ENCODE measurements at places on chromosomes 6 and 20.

DNA sequence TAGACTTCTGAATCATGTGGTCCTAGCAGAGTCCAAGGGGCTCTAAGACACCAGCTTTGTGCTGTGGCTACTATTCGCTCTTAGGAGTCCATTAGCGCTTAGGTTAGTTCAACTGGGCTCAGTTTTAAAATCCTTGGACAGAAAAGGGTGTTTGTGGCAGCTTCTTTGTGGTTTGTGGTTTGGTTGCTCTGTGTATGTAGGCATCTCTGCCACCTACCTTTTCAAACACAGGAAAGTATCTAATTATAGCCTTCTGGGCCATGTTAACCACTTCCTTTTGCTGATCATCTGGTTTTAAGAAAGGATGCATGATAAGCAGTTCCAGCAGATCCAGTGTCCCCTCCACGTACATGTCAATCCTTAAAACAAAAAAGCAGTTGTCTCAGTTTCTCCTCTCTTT is 10.8 kb downstream of the GSTA4 start:
- DNase-seq = no peak

GRCh38 chr6:138004430-138005287 is 102.6 kb downstream of the PERP start:
- DNase-seq = no peak

- DNase-seq = no peak
Measured at GRCh38 chr6:18076231-18076630, 46.2 kb downstream of the NHLRC1 start.

GRCh38 chr6:161342039-161342438 is 68.2 kb upstream of the AGPAT4 start:
- DNase-seq = no peak

GRCh38 chr6:79719248-79719960 is 88.3 kb downstream of the SH3BGRL2 start:
- no peak for DNase-seq

DNA sequence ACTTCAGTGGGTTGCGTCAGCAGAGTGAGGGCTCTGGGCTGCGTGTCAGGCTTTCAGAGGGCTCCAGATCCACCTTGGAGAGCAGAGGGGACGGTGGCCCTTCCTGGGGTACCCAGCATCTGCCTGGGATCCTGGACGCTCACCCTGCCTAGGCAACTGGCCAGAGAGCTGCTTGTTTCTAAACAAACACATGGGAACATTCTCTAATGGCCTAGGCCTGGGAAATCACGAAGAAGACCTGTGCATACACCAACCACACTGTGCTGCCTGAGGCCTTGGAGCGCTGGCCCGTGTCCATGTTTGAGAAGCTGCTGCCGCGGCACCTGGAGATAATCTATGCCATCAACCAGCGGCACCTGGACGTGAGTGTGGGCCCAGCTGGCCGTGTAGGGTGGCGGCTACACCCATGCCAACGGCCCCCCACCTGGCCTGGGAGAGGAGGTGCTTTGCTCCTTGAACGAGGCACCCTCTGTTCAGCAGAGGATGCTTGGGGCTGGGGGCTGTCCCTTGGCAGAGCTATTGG is 32.2 kb downstream of the PYGB start:
- no peak for DNase-seq

DNA sequence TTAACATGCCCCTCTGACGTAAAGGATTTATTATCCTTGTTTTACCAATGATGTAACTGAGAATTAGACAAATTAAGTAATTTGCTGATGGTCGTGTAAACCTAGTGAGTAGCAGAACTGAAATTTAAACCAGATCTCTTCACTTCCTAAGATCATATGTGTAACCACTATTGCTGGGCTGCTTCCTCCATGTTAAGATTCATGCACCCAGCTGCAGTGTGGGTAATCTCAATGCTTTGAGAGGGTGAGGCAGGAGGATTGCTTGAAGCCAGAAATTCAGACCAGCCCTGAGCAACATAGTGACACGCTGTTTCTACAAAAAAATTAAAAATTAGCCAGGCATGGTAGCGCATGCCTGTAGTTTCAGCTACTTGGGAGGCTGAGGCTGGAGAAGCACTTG is 97.9 kb downstream of the L3MBTL3 start:
- no peak for DNase-seq

- DNase-seq = no peak
Measured at GRCh38 chr20:19815553-19815991, 57.5 kb downstream of the RIN2 start.

GRCh38 chr6:16148498-16148897 is 19.6 kb downstream of the MYLIP start:
- no peak for DNase-seq

DNA sequence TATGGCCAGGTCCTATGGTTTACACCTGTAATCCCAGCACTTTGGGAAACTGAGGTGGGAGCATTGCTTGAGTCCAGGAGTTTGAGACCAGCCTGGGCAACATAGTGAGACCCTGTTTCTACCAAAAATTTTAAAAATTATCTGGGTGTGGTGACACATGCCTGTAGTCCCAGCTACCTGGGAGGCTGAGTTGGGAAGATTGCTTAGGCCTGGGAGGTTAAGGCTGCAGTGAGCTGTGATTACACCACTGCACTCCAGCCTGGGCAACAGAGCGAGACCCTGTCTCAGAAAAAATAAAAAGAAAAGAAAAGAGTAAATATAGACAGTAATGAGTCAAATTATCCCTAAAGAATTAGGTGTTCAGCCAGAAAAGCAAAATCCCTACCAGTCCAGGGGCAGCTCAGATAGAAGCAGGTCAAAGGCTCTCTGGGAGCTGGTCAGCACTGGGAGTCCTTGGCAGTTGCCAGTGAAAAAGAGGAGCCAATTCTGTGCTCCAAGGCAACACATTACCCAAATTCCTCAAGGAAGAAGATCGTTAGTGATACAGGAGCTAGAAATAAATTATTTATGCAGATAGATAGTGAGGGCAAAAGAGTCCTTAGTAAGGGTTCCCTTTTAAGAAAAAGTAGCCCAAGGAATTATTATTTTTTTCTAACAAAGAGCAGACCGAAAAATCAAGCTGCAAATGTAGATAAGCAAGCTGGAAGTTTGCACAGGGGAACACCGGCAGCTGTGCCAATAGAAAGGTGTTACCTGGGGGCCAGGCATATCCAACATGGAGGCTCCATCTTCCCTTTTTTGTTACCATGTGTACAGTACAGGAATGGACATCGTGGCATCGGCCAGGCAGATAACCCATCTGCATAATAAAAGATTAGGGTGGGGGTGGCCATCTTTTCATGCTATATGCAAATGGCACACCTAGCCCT is 31.4 kb upstream of the SEC63 start:
- no peak for DNase-seq

DNA sequence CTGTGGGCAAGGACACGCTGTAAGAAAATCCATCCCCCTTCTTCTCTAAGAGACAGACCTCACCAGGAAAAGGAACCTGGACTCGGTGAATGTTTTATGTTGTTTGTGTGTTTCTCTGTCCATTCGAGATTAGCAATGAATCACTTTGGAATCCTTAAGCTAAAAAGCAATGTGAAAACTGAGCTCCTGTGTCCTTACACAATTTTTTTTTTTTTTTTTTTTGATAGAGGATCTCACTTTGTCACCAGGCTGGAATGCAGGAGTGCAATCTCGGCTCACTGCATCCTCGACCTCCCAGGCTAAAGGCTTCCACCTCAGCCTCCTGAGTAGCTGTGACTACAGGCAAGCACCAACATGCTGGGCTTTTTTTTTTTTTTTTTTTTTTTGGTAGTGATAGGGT is 32.1 kb downstream of the BFSP1 start:
- DNase-seq = no peak

DNA sequence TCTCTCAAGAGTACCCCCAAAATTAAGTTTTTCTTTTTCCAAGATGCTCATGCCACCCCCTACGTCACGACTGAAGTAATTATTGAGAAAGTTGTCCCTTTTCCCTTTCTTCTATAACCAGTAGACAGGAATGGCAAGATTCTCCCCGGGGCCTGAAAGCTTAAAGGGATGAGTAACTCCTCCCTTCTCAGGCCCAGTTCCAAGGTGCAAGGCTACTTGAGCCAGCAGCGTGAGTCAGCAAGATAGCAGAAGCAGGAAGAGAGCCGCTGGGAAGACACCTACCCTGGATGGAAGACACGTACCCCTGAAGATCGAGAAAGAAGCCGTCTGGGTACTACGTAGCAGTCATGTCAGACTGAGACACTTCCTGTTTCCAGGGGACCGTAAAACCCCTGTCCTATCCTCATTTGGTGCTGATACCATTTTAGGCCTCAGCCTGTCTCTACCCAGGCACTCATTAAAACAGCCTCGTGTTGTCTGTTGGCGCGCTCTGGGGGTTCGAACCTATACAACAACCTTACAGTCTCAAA is 241.0 kb downstream of the ADGRG6 start:
- DNase-seq = no peak

DNA sequence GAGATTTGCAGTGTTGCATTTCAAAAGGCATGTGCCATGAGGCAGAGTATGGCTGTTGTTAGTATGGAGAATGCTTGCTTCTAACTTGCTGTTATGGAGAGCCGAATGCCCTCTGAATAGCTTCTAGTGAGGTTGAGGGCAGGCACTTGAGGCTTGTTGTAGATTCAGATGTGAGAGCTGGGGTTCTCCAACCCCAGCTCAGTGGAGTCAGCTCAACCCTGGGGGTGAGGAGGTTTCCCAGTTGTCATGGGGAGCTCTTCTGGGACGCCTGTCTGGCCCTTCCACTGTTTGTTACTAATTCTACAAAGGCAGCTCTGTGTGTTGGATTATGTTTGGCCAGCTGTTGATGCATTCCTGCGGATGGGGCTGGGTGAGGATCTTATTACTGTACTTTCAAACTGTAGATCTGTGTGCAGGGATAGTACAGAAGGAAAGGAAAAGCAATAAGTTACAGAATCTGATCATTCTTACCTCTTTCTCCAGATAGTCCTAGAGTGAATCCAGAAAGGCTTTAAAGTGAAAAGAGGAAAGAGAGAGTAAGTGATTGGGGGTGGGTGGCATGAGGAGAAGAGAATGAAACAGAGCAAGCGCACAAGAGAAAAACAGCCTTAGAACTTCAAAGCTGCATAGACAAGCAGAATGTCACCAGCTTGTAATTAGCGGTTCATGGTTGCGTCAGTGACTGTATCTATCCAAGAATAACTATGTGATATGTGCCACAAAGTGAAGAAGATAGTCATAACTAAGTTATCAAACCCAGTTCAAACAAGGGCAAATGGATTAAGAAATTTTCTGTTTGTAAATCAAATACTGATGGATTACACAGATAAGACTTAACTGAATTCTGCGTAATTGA is 148.7 kb downstream of the PRL start:
- no peak for DNase-seq

GRCh38 chr20:15475483-15475882 is 1097.8 kb downstream of the KIF16B start:
- DNase-seq = no peak

DNA sequence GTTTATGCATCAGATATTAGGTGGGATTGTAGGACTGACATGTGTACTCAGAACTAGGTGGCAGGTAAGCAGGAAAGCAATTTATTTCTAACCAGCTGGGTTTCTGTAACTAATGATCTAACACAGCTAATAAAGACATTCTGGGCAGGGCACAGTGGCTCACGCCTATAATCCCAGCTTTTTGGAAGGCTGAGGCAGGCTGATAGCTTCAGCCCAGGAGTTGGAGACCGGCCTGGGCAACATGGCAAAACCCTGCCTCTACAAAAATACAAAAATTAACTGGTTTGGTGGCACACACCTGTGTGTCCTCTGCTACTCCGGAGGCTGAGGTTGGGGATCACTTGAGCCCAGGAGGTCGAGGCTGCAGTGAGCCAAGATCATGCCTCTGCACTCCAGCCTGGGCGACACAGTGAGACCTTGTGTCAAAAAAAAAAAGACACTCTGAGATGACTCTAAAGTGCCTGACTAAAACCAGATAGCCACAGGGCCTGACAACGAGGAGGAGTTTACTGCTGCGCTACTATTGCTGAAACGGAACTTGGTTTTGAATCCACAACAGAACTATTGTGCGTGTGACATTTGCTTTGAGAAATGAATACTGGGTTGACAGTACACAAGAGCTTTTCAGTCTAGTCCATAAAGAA is 29.2 kb upstream of the CEP85L start:
- no peak for DNase-seq

GRCh38 chr6:34760108-34760507 is 2.8 kb downstream of the SNRPC start:
- DNase-seq = no peak

DNA sequence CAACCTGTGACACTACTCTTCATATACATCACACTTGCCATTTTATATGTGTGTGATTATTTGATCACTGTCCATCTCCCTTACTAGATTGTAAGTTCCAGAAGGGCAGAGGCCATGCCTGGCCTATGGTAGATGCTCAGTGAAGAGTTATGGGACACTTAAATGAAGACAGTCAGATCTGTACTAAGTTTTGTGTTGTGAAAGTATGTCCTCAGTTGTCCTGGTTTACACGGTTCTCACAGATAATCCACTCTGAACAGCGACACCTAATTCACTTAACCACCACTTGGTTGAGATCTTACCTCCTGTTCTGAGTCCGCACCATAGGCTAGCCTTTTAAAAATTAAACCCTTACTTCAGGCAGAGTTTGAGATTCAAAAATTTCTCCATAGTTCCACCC is 434.1 kb upstream of the SOX4 start:
- no peak for DNase-seq

GRCh38 chr6:44093066-44093465 is 34.2 kb downstream of the MRPL14 start:
- DNase-seq = no peak

DNA sequence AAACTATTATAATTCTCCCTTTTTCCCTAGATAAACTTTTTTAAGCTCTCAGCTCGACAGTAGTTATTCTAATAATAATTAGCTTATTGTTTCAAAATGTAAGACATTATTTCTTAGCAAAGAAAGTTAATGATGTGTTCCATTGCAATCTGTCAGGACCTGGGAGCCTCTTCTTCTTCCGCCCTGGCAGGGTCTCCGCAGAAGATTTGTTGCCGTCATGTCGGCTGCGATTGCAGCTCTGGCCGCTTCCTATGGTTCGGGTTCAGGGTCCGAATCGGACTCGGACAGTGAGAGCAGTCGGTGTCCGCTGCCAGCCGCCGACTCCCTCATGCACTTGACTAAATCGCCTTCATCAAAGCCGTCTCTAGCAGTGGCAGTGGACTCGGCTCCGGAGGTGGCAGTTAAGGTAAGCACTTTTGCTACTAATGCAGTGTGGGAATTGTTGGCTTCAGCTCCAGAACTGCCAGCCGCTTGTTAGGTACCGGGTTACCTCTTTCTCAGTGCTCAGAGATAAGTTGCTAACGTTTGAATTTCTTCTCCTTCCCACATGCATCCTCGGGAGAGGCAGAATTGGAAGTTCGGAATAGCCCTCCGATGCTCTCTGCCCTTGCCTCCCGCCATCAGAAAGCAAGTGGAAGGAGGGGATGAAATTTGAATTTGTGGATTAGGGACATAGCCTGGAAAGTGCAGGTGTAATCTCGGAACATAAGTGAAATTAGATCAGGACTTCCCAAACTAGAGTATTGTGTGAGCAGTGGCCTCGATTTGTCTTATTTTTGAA is at the start of gene CDC40:
Gene CDC40, plus strand, starts transcription at position 200 of the 781 bp plus-strand sequence. Its CDS starts 18 bp downstream, at position 218.
- DNase-seq = peak; percentile 37

GRCh38 chr6:186340-186965 is 105.8 kb upstream of the DUSP22 start:
- DNase-seq = no peak

DNA sequence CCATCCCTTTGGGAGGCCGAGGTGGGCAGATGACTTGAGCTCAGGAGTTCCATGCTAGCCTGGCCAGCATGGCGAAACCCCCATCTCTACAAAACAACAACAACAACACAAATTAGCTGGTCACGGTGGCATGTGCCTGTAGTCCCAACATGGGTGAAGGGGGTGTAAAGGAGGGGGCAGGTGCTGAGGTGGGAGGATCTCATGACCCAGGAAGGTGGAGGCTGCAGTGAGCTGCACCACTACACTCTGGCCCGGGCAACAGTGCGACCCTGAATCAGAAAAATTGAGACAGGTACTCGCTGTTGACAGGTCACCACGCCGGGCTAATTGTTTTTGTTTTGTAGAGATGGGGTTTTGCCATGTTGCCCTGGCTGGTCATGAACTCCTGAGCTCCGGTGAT is 4.2 kb downstream of the SCAF8 start:
- DNase-seq = no peak
